ENCODE measurements at places on chromosomes 7 and 10.

DNA sequence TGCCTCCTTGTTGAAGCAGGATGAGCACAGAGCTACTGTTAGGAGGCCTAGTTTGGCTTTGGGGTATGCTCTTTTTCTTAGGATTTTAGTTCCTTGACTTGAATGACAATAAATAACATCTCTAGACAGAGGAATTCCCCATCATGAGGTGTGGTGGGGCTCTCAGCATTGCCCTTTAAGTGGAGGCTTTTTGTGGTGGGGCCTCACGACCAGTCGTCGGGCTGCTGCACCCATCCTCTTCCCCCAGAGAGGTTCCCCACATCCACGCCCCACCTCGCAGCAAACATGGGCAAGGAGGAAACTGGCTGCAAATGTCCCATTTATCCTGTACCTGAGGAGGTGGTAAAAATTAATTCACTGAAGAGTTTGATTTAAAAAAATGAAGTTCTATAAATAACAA lies 36.1 kb upstream of the TARP start:
- DNase-seq = no peak

DNA sequence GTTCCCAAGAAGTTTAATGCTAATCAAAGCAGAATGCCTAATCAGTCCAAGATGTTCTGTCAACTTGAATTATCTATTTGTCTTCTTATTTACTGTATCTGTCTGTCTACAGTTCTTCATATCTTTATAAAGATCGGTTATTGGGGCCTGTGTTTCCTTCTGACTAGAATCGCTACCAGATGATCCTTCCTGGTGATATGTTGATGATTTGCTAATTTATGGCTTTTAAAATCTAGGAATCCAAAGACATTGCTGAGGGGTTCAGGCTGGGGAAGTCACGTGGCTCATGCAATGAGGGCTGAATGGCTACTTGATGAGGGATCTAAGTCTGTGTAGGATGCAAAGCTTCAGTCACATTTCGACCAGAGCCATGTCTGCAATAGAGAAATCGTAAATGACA lies 536.3 kb downstream of the KCNMA1 start:
- no peak for DNase-seq

DNA sequence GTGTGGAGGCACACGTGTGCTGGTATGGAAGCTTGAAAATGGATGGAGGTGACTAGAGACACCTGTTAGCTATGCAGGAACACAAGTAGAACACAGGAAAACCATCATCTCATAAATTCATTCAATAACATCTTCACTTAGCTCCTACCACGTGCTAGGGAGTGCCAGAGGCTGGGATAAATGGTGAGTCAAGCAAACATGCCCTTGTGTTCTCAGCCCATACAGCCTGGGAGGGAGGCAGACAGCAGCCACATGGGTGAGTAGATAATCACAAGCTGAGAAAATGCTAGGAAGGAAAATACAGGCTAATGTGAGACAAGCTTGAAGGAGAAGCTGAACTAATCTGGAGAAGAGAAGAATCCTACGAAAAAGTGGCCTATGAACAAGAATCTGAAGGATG lies 468.0 kb upstream of the ZMIZ1 start:
- no peak for DNase-seq

- DNase-seq = no peak
Measured at GRCh38 chr7:155793720-155794119, 18.5 kb downstream of the SHH start.

GRCh38 chr10:76133597-76134255 lies 702.3 kb downstream of the LRMDA start:
- DNase-seq = no peak

- DNase-seq = no peak
Measured at GRCh38 chr7:907158-907980, 31.0 kb downstream of the GET4 start.

- DNase-seq = no peak
Measured at GRCh38 chr10:113897693-113898618, 43.5 kb downstream of the NHLRC2 start.

DNA sequence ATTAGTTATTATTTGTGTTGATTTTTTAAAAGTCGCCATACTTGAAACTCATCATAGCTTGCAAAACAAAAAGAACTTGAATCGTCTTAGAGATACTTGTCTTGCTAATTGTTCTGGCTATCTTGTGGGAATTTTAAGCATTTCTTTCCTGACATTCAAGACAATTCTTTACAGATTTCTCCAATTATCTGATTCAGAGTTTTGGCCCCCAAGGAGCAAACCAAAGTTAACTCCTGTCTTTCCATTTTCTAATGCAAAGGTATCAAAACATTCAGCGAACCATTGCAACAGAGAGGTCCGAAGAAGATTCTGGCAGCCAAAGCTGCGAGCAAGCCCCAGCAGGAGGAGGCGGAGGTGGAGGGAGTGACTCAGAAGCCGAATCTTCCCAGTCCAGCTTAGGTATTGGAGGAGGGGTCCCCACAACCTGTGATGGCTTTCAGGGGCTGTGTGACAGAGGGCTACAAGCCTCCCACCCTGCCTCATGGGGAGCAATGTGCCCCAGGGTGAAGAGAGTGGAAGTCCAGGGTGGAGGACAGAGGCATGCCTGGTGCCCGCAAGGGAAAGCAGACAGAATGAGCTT lies 119.4 kb upstream of the STK17A start:
- DNase-seq = no peak

GRCh38 chr7:28037220-28038010 lies 143.2 kb downstream of the JAZF1 start:
- no peak for DNase-seq

- DNase-seq = no peak
Measured at GRCh38 chr7:129664029-129665012, 52.8 kb downstream of the NRF1 start.

- DNase-seq = no peak
Measured at GRCh38 chr10:32985775-32986350, 27.8 kb upstream of the ITGB1 start.

DNA sequence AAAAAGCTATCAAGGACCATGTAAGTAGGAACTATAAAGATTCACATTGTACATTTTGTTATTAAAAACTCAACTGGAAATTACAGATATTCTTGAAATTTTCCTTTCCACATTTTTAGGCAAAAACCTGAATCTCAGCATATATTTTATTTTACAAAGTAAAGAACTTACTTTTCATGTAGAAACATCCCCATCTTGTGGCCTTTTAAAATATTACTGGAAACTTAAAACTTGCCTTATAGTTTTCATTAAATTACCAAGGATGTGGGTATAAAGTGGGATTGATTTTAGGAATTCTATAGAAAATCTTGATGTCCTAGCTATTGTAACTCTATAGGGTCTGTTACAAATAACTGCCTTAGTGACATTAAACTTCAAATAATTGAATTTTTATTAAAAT lies 10.6 kb downstream of the DBF4 start:
- no peak for DNase-seq

DNA sequence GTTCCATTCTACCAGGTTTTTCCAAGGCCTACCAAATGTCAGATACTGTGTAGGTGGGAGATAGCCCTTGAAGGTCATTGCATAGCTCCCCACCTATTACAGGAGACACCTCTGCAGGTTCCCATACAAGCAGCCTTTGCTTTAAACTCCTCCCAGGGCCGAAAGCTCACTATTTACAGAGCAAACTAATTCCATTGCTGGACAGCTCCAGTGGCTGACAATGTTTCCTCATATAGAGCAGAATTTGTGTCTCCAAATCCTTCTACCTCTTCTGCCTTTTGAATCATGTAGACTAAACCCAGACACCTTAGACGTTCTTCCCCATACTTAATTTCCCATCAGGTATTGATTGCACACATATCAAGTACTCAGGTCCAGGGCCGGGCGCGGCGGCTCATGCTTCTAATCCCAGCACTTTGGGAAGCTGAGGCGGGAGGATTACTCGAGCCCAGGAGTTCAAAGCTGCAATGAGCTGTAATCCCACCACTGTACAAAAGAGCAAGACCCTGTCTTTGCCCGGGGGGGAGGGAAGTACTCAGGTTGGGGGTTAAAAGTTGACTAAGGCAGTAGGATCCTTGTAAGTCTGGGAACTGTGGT lies 2.1 kb downstream of the CNNM1 start:
- DNase-seq = no peak

- no peak for DNase-seq
Measured at GRCh38 chr10:15232279-15232678, 63.8 kb upstream of the NMT2 start.

- DNase-seq = no peak
Measured at GRCh38 chr7:136665878-136666509, 202.5 kb upstream of the CHRM2 start.

- DNase-seq = no peak
Measured at GRCh38 chr7:155922067-155922816, 110.0 kb upstream of the SHH start.

DNA sequence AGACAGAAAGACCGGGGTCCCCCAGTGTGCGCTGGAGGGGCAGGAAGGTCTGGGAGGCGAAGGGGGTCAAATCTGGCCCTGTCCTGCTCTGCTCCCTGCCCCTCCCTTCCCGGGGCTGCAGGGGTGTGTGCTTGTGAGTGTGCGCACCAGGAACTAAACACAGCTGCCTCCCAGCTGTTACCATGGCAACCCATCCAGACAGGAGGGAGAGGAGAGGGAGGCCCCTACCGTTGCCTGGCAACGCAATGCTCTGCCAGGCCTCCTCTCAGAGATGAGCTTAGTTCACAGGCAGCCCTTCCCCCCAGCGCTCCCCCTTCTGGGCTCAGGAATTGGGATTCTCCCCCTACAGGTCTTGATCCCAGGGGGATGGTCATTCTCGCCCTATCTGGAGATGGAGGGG lies 6.1 kb downstream of the NYAP1 start:
- DNase-seq = peak; percentile 94

- DNase-seq = no peak
Measured at GRCh38 chr7:20831956-20832355, 45.3 kb upstream of the SP8 start.

GRCh38 chr10:129136074-129136473 lies 331.0 kb upstream of the MGMT start:
- DNase-seq = no peak

DNA sequence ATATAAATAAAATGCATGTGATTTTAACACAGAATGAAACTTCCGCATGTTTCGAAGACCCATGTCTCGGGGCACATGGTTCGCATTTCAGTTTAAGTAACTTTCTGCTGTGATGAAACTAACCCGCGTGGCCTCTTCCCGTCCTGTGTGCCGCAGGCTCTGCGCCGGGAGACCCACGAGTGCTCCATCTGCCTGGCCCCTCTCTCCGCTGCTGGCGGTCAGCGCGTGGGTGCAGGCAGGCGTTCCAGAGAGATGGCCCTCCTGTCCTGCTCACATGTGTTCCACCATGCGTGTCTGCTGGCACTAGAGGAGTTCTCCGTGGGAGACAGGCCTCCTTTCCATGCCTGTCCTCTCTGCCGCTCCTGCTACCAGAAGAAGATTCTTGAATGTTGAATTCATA lies 35.7 kb downstream of the RNF32 start:
- no peak for DNase-seq

DNA sequence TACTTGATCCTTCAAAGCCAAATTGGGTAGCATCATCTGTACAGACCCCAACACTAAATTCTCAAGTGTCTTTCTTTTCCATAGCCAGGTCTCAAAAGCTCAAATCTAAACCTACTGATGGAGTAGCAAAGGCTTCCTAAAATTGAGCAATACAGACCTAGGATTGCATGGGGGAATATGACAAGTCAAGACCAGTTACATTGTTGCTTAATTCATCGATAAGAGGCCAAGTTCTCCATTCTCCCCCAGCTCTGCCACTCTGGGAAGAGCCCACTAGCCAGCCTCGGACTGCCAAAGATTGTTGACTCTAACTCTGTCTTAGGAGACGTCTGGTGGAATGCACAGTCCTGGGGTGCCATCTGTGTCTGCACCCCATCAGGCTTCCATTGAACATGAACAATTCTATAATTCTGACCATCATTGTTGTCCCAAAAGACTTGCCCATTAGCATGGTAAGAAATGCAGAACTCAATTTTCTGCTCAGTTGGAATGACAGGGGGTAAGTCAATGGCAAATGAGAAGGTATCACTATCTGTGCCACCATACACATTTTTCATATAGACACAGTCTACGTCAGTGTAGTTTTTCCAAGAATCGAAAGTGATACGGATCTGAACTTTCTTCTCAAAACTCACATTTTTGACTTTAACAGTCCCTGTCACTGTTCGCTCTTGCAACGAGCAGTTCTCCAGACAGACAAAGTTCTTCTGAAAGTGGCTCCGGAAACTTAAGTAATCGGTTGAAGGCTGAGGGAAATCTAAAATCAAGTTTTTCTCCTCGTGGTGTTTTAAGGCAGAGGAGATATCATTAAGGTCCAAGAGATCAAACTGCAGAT lies 2.9 kb downstream of the PPP1R3C start:
- DNase-seq = no peak

GRCh38 chr10:118028619-118029018 lies 18.1 kb downstream of the RAB11FIP2 start:
- no peak for DNase-seq

DNA sequence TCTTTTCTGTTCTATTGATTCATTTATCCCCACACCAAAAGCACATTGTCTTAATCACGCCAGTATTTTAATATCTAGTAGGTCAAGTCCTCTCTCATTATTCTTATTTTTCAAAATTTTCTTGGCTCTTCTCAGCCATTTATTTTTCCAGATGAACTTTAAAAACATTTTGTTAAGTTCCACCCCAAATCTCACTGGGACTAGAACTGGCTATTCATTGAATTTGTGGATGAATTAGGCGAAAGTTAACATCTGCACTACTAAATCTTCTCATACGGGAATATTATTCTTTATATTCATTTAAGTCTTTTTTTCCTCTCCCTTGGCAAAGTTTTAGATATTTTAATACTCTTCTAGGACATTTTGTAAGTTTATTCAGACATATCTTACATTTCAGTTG lies 295.2 kb upstream of the MGMT start:
- no peak for DNase-seq

DNA sequence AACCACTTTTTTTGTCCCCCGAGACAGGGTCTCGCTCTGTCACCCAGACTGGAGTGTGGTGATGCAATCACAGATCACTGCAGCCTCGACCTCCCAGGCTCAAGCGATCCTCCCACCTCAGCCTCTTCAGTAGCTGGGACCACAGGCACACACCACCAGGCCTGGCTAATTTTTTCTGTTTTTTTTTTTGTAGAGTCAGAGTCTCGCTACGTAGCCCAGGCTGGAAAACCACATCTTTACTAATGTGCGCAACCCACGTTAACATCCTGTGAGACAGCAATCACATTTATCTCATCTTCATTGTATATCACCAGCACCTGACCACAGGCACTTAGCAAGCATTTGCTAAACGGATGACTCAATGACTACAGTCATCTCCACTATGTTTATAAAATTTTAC lies 77.8 kb upstream of the ATP6V0A4 start:
- no peak for DNase-seq

GRCh38 chr10:72814099-72814790 lies 79.3 kb upstream of the OIT3 start:
- no peak for DNase-seq

- no peak for DNase-seq
Measured at GRCh38 chr7:94325122-94325475, 69.6 kb upstream of the COL1A2 start.

- DNase-seq = peak; percentile 35
Measured at GRCh38 chr7:80918909-80919721, at the start of gene SEMA3C. Gene SEMA3C, minus strand, starts transcription at chr7:80919051. Its CDS starts 2,270 bp downstream, at chr7:80916781.

- DNase-seq = no peak
Measured at GRCh38 chr7:138097064-138097741, 20.9 kb downstream of the AKR1D1 start.

- no peak for DNase-seq
Measured at GRCh38 chr7:69864274-69864673, 266.0 kb downstream of the AUTS2 start.

- no peak for DNase-seq
Measured at GRCh38 chr7:17016402-17017010, 134.7 kb upstream of the AGR3 start.

Measured in 8988T (cell line).